Stimulated activated CD4-positive, alpha-beta T cell treated with anti-CD3 and anti-CD28 coated beads, TNF-alpha, amount 100 ng/mL, for 24 hours (primary cell): ENCODE measurements at places on chromosomes 13 and 19.

DNA sequence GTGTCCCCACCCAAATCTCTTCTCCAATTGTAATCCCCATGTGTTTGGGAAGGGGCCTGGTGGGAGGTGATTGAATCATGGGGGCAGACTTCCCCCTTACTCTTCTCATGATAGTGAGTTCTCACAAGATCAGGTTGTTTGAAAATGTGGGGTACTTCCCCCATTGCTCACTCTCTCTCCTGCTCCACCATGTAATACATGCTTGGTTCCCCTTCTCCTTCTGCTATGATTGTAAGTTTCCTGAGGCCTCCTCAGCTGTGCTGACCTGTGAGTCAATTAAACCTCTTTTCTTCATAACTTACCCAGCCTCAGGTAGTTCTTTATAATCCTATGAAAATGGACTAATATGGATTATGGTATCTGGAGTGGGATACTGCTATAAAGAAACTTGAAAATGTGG, 24.1 kb downstream of the ING1 start:
- DNase-seq, result no peak

- no peak for DNase-seq
Measured at GRCh38 chr19:6070207-6070681, 40.1 kb downstream of the RFX2 start.

GRCh38 chr13:41837629-41838028, 123.3 kb downstream of the VWA8 start:
- DNase-seq, result no peak

DNA sequence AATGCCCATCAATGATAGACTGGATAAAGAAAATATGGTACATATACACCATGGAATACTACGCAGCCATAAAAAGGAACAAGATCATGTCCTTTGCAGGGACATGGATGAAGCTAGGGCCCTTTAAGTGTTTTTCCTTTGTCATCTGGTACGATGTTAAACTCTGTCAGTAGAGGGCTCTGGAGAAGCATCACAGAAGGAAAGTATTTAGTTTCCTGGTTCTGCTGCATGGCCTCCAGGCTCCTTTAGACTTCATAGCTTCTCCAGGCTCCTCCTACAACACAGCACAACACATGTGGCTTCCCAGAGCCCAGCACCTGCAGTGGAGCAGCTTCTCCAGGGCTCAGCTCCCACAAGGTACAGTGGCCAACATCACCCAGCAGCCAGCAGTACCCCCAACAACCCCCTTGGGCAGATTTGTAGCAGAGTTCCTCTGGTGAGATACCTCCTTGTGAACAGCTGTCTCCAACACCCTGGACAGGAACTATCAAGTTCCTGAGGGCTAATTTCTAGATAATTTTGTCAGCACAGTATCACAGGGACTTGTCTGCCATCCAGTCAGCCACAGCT, 63.4 kb downstream of the KCTD12 start:
- no peak for DNase-seq

DNA sequence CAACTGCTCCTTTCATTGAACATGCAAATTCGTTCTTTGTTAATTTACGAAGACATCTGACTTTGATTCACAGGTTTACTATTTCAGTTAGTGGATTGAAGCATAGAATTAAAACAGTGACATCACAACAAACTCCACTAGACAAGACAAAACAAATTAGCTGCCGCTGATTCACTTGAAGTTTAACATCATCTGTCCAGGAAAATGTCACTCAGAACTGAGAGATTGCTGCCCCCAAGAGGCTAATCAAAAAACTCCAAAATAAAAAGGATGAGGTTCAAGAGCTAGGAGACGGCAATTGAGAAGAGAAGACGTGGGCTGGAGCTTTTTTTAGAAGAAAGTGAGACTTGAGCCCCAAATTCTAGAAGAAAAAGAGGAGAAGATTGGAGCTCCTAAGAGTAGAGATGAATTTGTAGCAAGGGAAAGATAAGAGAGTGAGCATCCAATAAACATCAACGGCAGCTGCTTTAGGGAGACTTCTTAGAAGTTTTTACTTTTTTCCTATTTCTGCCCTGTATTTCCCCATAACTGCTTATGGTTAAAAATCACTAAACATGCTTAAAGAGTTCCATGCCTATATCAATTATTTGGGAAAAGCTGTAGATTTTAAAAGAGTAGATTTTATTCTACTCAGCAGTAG, 40.8 kb upstream of the TPP2 start:
- no peak for DNase-seq

- DNase-seq, result no peak
Measured at GRCh38 chr19:47209319-47210179, 21.4 kb downstream of the BBC3 start.

DNA sequence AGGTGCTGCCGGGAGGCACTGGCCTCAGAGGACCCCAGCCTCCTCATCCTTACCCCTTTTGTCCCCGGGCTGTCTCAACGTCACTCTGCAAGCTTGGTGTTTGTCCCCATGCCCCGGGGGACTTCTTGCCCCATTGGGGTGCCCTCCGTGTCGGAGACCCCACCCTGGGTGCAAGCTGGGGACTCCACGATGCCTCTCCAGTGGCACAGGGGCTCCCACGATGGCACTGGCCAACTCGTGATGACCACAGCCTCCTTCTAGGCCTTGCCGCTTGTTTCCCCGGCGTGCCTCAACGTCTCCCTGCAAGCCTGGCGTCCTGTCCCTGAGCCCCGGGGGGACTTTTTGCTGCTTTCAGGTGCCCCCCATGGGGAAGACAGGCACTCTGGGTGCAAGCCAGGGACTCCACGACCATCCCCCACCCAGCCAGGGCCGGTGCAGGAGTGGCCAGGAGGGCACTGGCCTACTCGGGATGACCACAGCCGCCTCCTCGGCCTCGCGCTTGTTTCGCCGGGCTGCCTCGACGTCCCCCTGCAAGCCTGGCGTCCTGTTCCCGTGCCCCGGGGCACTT, 237.0 kb downstream of the TUBA3C start:
- no peak for DNase-seq

GRCh38 chr19:44628793-44629192, 14.9 kb upstream of the PVR start:
- no peak for DNase-seq

GRCh38 chr19:57057036-57057686, 62.6 kb upstream of the USP29 start:
- no peak for DNase-seq

GRCh38 chr13:21932996-21933395, 262.1 kb downstream of the FGF9 start:
- no peak for DNase-seq

GRCh38 chr19:44947041-44947581, 1.3 kb downstream of the APOC2 start:
- DNase-seq, result no peak

DNA sequence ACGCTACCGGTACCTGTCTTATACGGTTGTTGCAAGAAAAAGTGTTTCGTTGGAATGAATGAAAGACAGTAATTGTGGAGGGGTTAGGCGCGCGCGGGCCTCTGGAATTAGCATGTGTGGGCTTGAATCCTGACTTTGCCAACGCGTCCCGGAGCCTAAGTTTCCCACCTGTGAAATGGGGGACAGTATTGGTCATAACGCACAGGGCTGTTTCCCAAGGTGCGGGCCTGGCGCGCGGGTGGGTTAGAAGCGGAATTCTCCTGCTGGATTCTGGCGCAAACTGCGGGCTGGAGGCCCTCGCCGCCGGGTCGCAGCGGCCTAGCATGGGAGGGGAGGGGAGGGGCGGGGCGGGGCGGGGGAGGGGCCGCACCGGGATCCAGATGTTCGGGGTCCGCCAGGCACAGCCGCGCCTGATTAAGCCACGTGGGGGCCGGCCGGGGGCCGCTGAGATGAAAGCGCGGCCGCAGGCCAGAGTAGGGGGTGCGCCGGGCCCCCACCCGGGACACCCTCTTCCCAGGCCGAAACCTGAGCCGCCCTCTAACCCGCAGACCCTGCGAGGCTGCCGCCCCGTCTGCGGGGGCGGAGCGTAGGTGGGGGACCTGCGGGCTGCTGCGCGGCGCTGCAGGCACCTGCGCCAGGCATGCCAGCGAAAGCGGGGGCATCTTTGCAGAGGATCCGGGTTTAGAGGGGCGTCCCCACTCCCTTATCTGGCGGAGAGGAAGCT, 1.2 kb upstream of the TMEM59L start:
- no peak for DNase-seq

DNA sequence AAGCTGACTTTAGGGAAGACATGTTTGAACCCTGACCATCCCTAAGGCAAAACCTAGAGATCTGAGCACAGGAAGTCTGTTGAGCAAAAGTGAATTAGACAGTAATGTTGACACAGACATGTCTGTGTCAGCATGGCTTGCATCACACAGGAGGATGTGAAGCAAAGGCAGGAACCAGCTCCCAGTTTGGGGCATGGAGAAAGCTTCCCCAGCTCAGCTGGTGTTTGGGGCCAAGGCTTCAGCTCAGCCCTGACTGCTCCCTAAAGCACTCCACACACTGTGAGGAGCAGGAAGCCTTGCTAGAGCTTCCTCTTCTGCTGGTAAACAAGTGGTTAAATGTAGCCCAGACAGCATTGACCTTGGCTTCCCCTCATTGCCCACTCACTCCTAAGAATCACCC, 153.8 kb upstream of the UBL3 start:
- DNase-seq, result no peak

DNA sequence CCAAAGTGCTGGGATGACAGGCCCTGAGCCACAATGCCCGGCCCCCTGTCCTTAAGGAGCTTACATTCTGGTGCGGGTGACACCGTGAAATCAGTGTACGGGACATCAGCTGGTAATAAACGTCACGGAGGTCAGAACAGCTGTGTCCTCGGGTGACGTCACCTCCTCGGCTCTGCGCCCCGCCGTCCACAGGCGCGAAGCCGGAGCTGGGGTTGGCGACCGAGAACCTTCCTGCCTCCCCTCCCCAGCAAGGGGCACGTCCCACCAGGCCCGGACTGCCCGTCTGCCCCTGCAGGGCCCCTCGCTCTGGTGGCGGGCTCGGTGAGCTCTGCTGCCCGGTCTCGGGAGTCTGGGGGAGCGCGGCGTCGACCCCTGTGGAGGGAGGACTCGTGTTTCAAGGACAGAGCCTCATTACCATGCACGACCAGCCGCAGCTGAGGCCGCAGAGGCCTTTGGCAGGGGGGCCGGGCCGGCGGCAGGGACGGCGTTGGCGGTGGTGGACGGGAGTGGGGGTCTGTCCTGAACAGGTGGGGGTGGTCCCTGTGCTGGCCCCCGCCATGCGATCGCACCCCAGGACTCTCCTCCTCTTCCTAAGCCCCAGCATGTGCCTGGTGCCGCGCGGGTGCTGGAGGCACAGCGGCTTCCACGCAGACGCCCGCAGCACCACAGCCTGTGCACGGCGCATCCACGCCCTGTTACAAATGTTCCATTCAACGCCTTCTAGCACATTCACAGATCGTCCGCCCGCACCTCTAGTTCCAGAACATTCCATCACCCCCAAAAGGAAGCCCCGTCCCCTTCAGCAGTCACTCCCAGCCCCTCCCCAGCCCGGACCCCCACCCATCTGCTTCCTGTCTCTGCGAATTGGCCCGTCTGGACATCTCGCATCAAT, 5.4 kb downstream of the LINGO3 start:
- DNase-seq, result no peak

DNA sequence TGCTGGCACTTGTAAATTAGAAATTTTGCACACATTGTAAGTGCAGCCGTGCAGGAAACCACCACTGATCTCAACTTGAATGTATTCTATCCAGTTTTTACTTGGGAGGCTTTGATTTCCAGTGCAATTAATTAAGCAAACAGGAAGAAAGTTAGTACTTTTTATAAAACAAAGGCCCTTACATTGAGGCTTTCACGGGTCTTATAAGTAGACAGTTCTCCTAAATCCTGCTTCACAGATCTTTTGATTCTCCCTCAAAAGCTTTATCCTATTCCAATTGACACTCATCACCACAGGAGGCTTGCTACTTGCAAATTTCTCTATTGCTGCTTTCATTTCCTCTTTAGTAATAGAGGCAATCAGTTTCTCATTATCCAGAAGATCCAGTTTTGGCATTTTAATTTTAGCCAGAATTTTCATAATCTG, 90.1 kb downstream of the ERCC5 start:
- DNase-seq, result no peak

DNA sequence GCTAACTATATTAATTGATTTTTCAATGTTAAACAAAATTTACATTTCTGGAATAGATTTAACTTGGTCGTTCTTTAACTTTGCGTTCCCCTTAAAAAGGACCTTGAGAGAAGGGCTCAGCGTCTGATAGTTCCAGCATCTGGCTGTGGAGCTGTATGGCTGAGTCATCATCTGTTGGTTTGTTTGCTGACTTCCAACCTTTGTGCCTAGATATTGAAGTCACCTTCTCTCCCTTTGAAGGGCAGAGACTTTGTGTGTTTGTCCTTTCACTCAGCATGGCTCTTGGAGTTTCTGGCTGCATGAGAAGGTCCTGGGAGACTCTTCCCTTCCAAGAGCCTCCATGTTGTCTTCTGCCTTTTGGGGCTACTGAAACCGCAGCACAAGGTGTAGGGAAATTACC, 16.6 kb upstream of the IRS2 start:
- no peak for DNase-seq

DNA sequence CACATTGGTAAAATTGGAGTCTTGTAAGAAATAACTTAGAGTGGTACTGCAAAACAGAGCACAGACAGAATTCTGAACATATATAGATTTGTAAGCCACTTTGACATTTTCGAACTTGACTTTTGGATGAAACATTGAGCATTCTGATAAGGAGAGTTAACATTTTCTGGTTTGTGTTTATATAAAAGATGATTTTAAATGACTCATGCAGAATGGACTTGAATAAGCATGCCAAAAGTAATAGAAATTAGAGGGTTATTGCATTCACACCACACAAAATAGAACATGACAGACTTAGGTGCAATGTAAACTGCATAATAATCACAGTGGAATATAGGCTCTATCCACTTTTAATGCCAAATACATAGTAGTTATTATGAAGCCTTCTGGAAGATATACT, 507.0 kb downstream of the DACH1 start:
- no peak for DNase-seq

DNA sequence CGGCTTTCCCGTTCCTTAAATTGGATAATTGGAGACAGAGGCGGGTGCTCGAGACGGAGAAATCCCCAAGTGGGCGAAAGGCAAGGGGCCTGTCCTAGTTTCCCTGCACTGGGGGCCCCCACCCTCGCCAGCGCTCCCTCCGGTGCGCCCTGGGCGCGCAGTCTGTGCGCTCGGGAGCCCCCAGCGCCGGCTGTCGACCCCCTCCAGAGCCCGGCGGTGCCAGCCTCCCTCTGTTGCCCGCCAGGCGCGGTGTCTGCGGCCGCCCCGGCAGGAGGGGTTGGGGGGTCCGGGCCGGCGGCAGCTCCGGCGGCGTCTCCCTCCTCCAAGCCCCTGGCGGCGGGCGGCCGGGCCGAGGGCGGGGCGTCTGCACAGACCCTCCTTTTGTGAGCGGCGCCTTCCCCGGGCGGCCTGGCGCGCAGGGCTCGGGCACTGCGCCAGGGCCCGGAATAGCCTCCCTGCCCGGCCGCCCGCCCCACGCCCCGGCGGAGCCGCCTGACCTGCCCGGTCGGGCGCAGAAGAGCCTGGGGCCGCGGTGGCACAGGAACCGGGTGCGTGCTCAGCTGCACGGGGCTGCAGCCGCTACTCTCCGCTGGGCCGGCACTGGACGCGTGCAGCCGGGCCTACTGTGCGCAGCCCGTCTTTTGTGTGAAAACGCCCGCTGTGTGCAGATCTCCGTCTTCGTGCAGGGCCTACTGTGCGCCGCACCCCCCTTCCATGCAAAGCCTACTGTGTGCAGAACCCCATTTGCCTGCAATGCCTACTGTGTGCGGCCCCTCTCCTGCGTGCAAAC, 13.2 kb downstream of the GADD45B start:
- no peak for DNase-seq
